G401 (cell line): ENCODE measurements at places on chromosomes 1 and 21.

GRCh38 chr1:222919478-222919865, 104.6 kb downstream of the DISP1 start:
- no peak for DNase-seq

DNA sequence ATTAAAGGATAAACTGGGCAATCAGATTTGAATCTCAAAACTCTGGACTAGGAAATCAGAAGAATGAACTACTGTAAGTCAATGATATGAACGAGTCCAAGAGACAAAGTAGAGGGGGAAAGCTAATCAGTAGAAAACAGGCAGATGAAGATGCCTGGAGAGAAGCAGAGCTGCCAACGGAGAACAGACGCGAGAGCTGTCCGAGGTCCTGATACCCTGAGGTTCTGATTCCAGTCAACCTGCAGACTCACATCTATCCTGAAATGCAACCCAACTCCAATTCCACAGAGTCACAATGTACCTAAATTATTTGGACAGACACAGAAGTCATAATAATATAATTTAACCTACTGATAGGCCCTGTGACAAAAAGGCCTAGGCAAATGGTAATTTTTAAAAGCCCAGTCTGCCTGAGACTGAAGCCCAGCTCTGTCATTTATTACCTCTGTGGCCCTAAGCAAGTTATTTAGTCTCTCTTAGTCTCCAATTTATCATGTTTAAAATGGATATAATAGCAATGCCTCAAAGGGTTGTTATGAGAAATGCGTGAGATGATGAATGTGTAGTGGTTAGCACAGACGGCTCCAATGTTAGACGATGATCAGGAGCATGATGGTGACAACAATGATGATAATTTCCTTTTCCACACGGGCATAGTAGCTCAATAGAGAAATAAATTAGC, 33.4 kb downstream of the RGS7 start:
- peak; percentile 63 for DNase-seq

DNA sequence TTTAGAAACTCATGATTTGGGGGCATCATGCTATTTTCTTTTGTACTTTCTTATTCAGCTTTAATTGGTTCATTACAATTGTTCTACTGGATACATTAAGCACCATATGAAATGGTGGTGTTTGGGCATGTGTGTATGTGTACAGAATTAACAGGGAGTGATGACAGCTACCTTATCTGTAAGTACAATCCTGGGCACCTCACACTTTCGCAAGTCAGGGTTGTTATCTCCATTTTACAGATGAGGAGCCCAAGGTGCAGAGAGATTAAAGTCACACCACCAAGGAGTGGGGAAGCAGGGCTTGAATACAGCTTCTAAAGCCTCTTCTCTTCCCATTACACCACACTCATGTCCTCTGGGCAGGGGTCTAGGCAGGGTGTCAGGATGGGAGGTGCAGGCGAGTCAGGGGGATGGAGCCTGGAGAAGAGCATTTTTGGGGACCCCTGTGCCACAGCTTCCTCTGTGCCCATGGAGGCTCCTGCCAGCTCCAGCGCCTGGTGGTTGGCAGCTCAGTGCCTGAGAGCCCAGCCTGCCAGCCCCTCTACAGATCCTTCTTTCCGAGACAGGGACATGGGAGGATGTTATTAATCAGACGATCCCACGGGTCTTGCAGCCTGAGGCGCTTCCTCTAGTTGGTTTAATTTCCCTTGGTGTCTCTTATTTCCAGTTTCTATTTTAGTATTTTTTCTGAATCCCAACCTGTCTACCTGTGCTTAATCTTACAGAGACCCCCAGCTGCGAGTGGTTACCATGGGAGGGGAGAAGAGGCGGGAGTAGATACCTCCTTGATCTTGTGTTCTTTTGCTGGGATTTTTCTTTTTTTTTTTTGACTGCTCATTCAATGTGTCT, 126.2 kb upstream of the CD34 start:
- DNase-seq: no peak

GRCh38 chr21:22552390-22552789, 1554.2 kb downstream of the NCAM2 start:
- no peak for DNase-seq

- DNase-seq: peak; percentile 56
These were observed 258.5 kb downstream of the TRABD2B start for GRCh38 chr1:47738560-47739182.

GRCh38 chr1:111484391-111485026, 10.7 kb downstream of the C1orf162 start:
- no peak for DNase-seq

GRCh38 chr1:187878883-187879282, 1050.1 kb downstream of the PLA2G4A start:
- no peak for DNase-seq

GRCh38 chr1:198196630-198197029, 39.8 kb downstream of the NEK7 start:
- no peak for DNase-seq

DNA sequence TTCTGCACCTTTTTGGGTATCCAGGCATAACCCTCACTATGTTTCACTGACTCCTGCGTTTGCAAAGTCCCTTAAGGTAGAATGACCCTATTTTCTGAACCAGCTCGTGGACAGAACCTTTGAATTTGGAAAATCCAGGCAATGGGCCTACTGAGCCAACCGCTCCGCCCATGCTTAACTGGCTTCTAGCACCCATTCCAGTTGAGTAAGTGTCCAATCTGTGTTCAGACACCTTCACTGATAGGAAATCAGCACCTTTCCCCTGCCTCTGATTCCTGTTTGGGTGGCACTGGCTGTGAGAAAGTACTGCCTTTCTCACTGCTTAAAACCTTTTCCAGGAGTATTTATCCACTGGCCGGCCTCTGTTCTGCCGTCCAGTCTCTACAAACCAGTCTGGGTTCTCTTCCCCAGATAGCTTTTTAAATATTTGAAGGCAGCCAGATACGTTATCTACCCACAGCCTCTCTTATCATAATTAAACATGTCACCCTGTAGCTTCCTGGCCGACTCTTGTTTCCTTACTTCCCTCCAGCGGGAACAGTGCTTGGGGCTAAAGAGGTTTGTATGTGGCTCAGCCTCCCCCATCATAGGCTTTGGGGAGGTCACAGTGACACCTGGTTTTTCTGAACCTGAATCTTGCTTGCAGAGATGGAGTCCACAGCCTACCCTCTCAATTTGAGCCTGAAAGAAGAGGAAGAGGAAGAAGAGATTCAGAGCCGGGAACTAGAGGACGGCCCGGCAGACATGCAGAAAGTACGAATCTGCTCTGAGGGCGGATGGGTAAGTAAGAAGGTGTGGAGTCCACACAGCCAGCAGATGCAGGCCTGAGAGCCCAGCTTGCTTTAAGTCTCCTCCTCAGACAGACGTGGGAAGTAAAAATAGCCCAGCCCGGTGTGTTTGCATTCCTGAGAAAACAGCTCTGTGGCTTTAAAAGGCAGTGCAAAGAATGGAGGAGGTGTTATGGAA, 1.3 kb downstream of the POGK start:
- peak; percentile 53 for DNase-seq

DNA sequence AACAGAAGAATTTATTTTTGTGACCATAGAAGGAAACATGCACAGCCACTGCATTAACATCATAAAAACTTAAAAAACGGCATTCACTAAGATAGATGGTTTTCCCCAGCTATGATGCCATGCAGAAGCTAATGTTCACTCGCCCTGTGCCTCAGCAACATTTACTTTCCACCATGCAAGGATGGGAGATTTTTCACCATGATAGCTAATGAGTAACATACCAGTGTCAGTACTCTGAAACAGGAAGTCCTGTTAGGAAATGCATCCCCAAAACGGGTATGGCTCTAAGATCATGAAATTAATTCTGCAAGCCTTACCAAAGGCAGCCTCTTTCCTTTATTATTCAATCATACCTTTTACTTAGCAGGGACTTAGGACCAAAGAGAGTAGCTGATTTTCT, 17.5 kb upstream of the VAMP3 start:
- DNase-seq: no peak

DNA sequence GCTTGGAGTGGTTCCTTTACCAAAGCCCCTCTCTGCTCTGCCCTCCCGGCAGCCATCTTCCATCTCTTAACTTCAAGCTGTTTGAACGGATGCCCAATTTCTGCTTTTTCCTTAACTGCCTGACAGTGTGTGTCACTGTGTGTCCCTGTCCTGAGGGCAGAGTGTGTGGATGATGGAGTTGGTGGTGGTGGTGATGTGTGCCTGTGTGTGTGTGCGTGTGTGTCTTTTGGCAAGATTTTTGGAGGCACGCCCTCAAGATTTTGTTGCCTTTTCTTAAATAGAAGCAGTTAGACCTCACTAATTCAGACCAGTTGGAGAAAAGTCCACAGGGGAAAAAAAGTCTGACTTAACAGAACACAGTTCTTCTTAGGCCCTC, 30.3 kb downstream of the SERTAD4 start:
- no peak for DNase-seq

- DNase-seq: peak; percentile 66
These were observed 773 bp downstream of the CNST start for GRCh38 chr1:246566813-246567645.

- DNase-seq: peak; percentile 64
These were observed 63.2 kb downstream of the IER5 start for GRCh38 chr1:181151378-181152326.

- DNase-seq: no peak
These were observed 8.5 kb upstream of the GNB1 start for GRCh38 chr1:1899266-1899966.
